ENCODE measurements at places on chromosomes 16 and 17.

- no peak for DNase-seq
Observed at GRCh38 chr16:75198135-75198600, 8.8 kb downstream of the CTRB2 start.

DNA sequence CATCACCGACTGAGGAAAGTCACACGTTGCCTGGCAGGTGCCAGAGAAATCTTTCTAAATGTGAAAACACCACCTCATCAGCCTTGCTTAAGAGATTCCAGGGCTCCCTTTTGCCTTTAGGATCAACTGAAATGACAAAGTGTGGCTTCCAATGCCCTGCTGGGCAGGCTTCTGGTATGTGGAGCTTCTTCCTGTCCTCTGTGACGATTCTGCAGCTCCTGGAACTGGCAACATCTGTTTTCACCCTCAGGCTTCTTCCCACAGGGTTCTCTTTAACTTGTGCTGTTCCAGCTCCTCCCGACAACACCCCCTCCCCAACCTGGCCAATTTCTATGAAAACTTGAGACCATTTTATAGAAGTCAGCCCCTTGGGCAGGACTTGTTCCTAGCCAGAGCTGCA, 4.8 kb upstream of the ZDHHC1 start:
- no peak for DNase-seq

GRCh38 chr16:31475946-31476302, 4.0 kb downstream of the TGFB1I1 start:
- no peak for DNase-seq

- DNase-seq, result no peak
Observed at GRCh38 chr17:27539794-27540317, 83.6 kb downstream of the KSR1 start.

Measured in NCI-H2171 treated with DMSO at 0.1 percent for 48 hours (cell line).